Smooth muscle cell of the umbilical artery (primary cell): ENCODE measurements at places on chromosomes 7 and 10. TPM values are rescaled to one million over a fixed set of nuclear protein-coding genes. Genes with fewer than 3 reads are reported as not detected.

The PLAC9 gene
- total RNA-seq, result 2.6 and 2.7 TPM in 2 replicates

The ANLN gene
- total RNA-seq, result 6.2 and 47.3 TPM in 2 replicates

The MYPN gene
- under 0.01 and 1.5 TPM in 2 replicates for total RNA-seq

The UBN2 gene
- 7.1 and 7.5 TPM in 2 replicates for total RNA-seq

The ELFN1 gene
- 0.30 and 0.74 TPM in 2 replicates for total RNA-seq

The WNT8B gene
- not detected in 2 replicates for total RNA-seq

The MEIG1 gene
- not detected in 2 replicates for total RNA-seq

The MSMB gene
- total RNA-seq, result not detected in 2 replicates

The PNLIPRP1 gene
- not detected in 2 replicates for total RNA-seq

The TUBB8 gene
- not detected in 2 replicates for total RNA-seq

The AMPH gene
- total RNA-seq, result 1.4 and 2.4 TPM in 2 replicates

The CALHM1 gene
- total RNA-seq, result not detected in 2 replicates

The ARID5B gene
- 22.8 and 25.2 TPM in 2 replicates for total RNA-seq

The ANXA8 gene
- 2.2 and 4.5 TPM in 2 replicates for total RNA-seq

The SLC16A12 gene
- 0.14 TPM in 1 of 2 replicates, not detected in the other for total RNA-seq

The HDAC9 gene
- 3.3 and 18.0 TPM in 2 replicates for total RNA-seq

The GRM3 gene
- total RNA-seq, result not detected in 2 replicates

The RBP3 gene
- under 0.01 TPM in 1 of 2 replicates, not detected in the other for total RNA-seq

The HMX2 gene
- not detected in 2 replicates for total RNA-seq

The TBXAS1 gene
- 0.30 and 2.4 TPM in 2 replicates for total RNA-seq

The TPST1 gene
- total RNA-seq, result 145 and 343 TPM in 2 replicates

The INMT gene
- total RNA-seq, result 0.30 TPM in 1 of 2 replicates, not detected in the other

The STEAP2 gene
- 9.2 and 18.3 TPM in 2 replicates for total RNA-seq

The TAS2R41 gene
- total RNA-seq, result 0.14 TPM in 1 of 2 replicates, not detected in the other

The FAM180A gene
- total RNA-seq, result 7.2 TPM in 1 of 2 replicates, not detected in the other

The ATP6V0E2 gene
- total RNA-seq, result 17.2 and 25.4 TPM in 2 replicates

The TMEM254 gene
- total RNA-seq, result 6.6 and 8.3 TPM in 2 replicates

The RSPH10B gene
- 0.89 TPM in 1 of 2 replicates, not detected in the other for total RNA-seq

The SFRP4 gene
- total RNA-seq, result 0.14 and 0.89 TPM in 2 replicates

The HABP2 gene
- not detected in 2 replicates for total RNA-seq
